ENCODE measurements at places on chromosomes 13 and 19.

DNA sequence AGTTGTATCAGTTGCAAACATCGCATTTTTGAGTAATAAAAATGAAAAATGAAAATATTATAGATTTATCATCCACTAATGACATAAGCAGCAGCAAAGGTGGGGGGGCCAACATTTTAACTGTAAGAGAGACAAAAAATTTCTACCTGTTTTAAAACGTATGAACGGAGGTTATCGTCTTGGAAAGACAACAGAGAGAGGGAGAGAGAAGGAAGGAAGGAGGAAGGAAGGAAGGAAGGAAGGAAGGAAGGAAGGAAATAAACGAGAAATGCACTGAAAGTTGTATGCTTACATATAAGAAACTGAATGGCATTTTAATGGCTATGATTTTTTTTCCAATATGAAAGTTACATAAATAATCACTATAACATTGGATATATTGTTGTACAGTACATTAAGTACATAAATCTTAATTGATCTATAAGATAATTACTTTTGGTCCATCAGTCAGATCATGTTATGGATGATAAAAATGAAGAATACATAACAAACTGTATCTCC lies 862.8 kb upstream of the SLITRK1 start:
- no peak for DNase-seq

GRCh38 chr13:89458456-89458855 lies 1787.3 kb downstream of the SLITRK5 start:
- DNase-seq, result no peak

DNA sequence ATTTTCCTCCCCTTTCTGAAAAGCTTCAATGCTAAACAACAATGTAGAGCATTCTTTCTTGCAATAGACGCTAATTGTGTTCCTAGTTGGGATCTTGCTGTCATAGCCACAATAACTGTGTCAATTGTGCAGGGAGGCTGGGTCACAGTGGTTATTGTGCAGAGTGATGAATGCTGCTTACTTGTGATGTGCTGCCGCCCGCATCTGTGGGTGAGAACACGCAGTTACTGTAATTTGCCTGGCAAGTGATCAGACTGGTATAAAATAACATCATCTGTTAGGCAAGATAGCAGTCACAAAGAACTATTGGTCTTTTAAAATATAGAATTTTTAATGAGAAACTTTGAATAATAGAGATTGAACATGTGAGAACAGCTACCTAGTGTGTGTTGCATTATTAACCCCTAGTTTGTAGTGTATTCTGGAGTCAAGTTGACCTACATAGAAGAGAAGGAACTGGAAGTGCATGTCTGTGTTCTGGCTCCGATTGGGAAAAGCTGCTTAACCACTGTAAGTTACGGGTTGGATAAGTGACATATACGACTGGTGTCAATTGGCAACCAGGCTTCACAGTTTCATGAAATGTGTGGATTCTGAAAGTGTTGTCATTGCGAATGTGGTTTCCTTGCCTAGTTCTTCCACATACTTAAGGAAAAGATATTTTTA lies 43.6 kb downstream of the SLAIN1 start:
- DNase-seq, result no peak

DNA sequence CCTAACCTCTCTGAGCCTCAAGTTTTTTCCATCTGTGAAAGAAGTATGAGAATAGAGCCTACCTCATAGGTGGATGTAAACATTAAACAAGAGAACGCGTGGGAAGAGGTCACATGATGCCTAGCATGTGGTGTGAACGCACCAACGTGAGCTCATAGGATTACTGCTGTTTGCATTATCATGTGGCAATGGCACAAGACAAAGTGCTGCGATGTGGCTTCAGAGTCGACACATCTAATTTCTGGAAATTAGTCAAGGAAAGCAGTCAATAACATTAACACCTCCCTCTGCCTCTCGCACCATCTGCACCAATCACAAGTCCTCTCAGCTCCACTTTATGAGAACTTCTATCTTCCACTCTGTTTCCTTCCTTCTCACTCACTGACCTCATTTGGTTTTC lies 489.7 kb downstream of the COG6 start:
- DNase-seq, result no peak

DNA sequence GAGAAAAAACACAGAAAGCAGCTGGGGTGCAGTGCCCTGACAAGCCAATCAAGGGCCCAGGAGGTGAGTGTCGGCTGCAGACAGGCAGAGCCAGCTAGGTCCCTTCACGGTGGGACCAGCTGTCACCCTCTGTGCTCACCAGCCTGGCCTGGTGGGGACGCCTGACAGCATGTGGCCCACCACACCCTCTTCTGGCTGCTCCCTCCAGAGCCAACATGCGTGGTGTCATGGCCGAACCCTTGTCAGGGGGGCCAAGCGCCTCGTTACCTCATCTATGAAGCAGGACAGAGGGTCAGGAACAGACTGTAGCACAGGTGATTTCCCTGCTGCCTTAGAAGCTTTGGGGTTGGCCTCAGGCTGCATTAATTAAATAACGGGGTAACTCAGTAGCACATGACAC lies 40.0 kb upstream of the ISYNA1 start:
- DNase-seq, result no peak

- no peak for DNase-seq
These were observed 91.0 kb downstream of the NHLRC3 start for GRCh38 chr13:39129213-39129612.

- no peak for DNase-seq
These were observed 2.3 kb downstream of the U2AF2 start for GRCh38 chr19:55656988-55657747.

DNA sequence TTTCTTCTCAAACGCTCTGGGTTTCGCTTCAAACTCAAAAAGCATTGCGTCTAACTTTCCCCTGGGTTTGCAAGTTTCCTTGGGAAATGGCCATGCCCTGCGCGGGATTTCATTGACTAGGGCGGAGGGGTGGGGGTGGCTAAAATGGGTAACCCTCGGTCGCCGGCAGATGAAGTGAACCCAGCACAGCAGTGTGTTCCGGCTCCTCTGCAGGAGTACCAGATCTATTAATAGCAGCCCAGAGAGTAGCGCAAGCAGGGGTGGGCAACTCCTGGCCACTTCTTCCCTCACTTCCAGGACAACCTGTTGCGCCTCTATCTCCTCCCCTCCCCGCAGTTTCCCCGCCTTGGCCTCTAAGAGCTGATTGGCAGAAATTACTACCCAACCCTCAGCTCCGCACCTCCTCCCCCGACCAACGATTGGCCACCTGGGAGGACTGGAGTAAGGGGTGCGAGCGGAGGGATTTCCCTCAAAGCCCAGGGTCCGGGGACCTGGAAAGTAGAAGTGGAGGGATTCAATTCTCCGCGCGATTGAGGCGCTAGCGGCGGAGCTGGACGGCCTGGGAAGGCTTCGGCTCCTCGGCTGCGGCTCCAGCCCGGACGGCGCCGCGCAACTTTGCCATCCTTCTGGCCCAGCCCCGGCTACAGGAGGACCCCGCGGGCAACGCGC lies at the start of gene FREM2:
FREM2 (plus strand) TSS at position 501 of the 669 bp plus-strand sequence. CDS start 268 bp downstream, outside the sequence.
- DNase-seq, result no peak

- no peak for DNase-seq
These were observed 117.9 kb downstream of the EFNB2 start for GRCh38 chr13:106417467-106418110.

DNA sequence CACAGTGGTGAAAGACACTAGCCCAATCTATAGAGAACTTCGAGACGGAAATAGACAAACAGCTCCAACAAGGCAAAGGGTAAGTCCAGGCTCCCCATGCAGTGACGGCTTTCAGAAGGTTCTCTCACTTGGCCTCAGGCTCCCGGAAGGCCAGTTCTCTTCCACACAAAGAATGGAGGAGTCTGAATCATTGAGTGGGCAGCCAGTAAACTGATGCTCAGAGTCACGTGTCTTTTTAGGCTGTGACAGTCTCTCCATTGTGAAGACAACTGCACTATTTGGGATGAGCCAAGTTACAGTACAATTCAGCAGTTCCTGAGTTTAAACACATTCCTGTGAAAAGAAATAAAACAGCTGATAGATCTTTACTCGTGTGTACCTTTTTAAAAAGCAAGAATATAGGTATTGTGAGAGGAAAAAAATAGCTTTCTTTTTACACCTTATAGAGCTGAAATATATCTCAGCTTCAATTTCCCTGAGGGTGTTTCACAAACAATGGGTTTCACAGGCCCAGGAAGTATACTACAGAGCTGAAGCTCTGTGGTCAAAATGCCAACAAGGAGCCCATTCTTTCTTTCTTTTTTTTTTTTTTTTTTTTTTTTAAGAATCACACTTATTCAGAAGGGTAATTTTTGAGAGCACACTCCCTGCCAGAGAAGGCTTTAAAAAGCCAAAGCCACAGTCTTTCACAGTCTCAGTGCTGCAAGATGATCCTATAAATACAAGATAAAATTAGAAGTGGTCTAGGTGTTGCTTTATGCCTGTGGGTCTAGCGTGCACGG lies 135.1 kb downstream of the FREM2 start:
- DNase-seq, result no peak

- no peak for DNase-seq
These were observed 55.0 kb upstream of the UBE2L5 start for GRCh38 chr13:30367296-30367695.

DNA sequence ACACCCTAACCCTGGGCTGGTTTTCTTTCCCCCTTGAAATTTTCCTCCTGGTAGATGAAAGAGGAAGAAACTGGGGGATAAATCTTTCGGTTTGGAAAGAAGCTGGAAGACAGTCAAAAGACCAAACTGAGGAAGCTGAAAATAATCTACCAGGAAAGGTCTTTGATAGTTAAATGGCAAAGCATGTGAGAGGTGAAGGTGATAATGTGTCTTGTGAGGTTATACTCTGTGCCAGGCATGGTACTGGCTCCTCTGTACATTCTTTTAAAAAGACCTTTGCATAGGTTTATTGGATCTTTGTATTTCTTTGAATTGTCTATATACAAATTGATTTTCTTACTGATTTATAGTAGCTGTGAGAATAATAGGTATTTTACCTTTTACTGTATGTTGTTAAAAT lies 98.6 kb downstream of the FREM2 start:
- DNase-seq, result no peak

DNA sequence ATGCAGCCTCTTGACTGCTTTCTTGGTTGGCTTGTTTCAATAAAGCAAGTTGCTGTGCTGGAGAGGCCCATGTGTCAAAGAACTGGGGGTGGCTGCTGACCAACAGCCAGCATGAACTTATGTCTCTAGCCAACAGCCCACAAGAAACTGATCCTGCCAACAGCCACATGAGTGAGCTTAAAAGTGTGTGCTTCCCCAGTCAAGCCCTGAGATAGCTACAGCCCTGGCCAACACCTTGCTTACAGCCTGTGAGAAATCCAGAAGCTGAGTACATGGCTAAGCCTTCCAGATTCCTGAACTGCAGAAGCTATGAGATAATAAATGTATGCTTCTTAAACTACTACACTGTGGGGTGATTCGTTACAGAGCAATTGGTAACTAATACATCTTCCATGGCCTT lies 38.9 kb upstream of the IPO5 start:
- no peak for DNase-seq

- no peak for DNase-seq
These were observed 256.4 kb upstream of the SOX21 start for GRCh38 chr13:94968757-94969086.

GRCh38 chr13:81917810-81918209 lies 1576.9 kb upstream of the SPRY2 start:
- no peak for DNase-seq

- DNase-seq, result no peak
These were observed 6.4 kb downstream of the KMT5C start for GRCh38 chr19:55345818-55346724.

DNA sequence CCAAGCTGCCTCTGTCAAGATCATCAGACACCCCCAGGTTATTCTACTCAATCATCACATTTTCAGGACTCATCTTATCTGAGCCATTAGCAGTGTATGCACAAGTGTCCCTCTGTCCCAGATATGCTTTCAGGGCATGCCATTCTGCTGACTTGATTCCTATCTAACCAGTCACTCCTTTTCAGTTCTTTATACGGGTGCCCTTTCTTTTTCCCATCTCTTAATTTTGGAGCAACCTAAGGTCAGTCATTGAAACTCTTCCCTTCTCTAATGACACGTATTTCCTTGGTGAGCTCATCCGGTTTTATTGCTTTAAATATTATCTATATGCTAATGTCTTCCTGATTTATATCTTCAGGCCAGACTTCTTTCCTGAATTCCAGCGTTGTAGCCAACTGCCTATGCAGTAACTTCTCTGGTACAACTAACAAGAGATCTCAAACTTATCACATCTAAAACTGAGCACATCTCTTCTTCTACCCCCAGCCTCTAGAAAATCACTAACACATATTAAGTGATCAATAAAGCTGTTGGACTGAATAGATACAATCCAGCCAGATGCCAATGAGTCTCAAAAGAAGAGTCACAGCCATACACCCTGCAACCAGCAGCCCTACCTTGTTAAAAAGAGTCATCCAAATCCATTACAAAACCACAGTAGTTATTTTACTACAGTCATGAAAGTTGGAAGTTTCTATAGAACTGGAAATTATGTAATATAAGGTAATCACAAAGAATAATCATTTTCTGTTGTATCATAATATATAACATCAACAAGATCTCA lies 58.8 kb downstream of the DCLK1 start:
- no peak for DNase-seq

DNA sequence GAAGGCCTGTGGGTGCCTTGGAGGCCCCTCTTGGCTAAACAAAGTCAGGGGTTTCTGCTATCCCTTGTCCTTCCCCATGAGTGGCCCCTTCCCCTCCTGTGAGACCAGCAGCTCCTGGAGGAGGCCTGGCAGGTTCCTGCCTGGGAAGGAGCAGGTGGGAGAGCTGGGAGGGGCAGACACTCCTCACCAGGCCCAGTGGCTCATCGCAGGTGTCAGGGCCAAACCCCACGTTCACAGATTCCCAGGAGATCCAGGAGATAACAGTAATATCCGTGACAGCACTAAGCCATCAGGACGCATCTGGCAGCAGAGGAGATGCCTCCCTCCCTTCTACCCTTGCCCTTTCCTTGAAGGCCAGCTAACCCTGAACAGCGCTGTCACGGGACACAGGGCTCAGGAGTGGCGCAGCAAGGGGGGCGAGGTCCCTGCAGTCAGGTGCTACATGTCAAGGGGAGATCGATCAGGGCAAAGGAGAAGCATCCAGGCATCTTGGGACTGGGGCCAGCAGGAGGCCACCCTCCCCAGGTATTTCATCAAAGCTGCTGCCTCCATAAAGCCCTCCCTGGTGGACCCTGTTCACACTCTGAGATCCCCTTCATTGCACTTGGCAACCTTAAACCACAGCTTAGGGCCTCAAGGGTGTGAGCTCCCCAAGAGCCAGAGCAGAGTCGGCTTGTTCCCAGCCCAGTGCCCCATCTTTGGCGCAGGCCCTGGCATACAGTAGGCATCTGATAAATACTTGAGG lies 4.8 kb downstream of the CEBPA start:
- no peak for DNase-seq

DNA sequence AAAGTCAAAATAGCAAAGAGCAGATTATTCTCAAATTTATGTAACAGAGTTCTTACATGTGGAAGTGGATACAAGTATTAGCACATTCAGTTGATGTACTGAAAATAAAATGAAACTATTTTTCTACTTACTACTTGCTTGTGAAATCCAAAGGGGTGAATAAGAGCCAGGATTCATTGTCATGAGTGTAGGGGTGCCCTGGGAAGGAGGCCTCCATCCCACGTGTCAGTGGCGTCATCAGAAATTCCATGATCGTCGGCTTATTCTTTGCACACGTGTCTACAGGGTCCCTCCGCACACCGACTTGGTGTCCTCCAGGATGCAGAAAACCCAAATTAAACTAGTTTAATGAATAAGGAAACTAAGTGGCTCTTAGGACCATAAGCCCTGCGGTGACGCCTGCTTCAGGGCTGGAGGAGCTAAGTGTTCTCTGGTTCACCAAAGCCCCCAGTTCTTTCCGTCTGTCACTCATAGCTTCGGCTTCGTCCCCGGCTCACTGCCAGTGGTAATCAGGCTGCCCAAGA lies 55.5 kb downstream of the IRS2 start:
- DNase-seq, result no peak

GRCh38 chr13:97561182-97561581 lies 127.2 kb downstream of the RAP2A start:
- DNase-seq, result no peak
